ENCODE measurements at places on chromosomes 4 and X. TPM values are rescaled to one million over a fixed set of nuclear protein-coding genes. Genes with fewer than 3 reads are reported as not detected.

- no peak for DNase-seq
Measured at GRCh38 chrX:1205681-1206611, 6.5 kb downstream of the CRLF2 start.

GRCh38 chr4:62161446-62161845, 961.3 kb downstream of the ADGRL3 start:
- DNase-seq: no peak

DNA sequence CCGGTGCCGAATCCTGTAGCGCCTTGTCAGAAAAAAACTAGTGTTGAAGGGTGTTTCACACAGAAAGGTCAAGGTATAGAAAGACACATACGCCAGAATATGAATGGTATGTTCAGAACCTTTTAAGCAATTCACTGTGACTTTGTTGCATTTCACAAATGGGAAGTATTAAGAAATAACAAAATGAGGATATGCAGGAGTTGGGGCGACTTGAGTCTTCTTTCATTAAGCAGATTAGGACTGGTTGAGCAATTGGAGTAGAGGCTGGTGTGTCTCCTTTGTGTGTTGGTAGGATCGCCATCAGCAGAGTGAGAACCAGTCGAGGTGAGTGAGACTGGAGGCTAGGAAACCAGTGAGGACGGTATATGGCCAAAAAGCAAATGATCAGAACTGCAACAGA, 1454.5 kb upstream of the TENM3 start:
- no peak for DNase-seq

DNA sequence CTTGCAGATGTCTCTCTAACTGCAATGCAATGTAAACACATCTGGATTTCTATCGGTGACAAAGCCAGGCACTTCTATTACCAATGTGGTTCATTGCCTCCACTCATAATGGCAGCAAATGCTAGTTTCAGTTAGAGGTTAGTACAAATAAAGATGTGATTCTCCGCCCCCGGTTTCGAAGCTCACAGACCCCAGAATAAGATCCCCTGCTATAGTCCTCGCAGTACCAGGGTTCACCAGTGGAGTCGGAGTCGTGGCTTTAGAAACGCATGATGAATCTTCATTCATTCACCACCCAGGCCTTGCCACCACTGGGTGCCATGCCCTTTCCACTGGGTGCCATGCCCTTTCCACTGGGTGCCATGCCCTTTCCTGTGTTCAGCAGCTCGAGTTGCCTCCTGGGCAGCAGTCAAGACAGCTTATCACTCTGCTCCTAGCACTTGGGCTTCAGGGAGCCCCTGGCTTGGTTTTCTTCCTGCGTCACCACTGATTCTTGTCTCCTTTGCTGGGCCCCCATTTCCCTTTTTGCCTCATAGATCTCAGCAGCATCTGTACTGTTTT, 3.5 kb upstream of the NAA10 start:
- no peak for DNase-seq

- no peak for DNase-seq
Measured at GRCh38 chr4:148238811-148239493, 203.3 kb downstream of the NR3C2 start.

GRCh38 chr4:173531086-173531965, 1.3 kb upstream of the HAND2 start:
- DNase-seq: peak; percentile 70

GRCh38 chr4:126209147-126209546, 894.4 kb downstream of the FAT4 start:
- no peak for DNase-seq

DNA sequence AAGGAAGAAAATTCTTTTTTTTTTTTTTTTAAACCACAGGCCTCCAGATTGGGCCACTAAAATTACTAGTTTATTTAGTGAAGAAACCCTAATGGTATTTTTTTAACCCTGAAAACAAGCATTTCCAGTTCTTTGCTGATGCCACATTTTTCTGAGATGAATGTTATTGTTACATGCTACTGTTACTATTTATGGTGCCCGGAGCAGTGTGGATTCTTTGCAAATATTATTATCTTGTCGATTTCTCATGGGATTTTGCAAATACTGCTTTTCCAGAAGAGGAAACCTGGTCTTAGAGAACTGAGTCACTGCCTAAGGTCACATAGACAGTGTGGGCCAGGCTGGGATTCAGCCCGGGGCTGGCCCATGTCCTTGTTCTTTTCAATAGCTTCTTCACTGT, 8.7 kb upstream of the ALAS2 start:
- no peak for DNase-seq

DNA sequence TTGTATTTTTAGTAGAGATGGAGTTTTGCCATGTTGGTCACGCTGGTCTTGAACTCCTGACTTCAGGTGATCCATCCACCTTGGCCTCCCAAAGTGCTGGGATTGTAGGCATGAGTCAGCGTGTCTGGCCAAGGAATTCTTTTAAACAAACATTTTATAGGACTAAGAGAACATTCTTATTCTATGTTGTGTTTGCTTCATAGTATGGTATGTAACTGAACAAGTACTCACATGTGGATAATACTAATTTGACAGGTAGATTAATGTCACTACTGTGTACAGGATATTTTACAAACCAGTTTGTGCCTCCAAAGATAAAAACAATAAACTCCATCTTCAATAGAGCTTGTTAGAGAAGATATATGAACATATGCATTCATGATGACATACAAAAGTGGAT, 1353.4 kb downstream of the PCDH7 start:
- DNase-seq: no peak

GRCh38 chrX:124605511-124605910, 259.1 kb downstream of the SH2D1A start:
- no peak for DNase-seq

DNA sequence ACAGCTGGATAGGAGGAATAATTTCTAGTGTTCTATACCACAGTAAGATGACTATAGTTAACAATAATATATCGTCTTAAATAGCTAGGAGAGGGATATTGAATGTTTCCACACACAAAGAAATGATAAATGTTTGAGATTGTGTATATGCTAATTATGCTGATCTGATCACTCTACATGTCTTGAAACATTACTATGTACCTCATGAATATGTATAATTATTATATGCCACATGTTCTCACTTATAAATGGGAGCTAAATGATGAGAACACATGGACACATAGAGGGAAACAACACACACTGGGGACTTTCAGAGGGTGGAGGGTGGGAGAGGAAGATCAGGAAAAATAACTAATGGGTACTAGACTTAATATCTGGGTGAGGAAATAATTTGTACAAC, 53.2 kb upstream of the MAGEA4 start:
- DNase-seq: no peak

DNA sequence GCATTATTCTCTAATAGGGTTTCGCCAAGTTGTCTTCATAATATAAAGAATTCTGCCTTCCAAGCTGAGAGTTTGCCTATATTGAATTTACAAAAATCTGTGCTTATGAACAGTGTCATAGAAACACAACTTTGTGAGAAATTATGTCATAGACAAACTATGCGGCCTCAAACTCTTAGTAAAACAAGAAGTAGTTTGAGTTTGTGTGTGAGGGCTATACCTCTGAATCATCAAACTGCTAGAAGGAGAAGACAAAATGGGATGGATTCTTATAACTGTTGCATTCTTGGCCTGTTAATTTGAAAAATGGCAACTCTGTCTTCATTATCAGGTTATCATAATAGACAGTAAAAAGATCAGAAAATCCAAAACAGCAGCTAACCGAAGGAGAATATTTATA, 46.1 kb upstream of the NAP1L5 start:
- no peak for DNase-seq

DNA sequence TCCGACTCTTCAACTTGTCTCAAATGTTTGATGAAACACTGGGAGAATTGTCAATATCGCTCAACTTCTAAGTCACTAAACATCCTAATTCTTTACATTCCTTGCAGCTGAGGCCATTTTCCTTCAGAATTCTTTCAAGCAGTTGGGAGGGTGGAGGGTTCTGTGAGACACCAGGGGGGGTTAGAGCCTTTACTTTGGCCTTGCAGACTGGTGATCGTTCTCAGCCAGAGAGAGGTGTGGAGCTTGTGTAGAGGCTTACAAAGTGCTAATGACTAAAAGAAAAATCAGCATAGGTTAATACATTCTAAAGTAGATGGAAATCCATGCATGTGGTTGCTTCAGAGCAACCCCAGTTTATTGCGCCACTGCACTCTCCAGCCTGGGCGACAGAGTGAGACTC, 21.3 kb upstream of the SOX3 start:
- no peak for DNase-seq

GRCh38 chr4:140816806-140817510, 60.8 kb upstream of the TBC1D9 start:
- DNase-seq: no peak

The KIT gene
- 2.6 TPM for total RNA-seq

The NXF2B gene
- not detected for total RNA-seq

The NKRF gene
- 4.5 TPM for total RNA-seq

The XAGE2 gene
- total RNA-seq: not detected

The NPY1R gene
- total RNA-seq: 1.3 TPM

The STAP1 gene
- total RNA-seq: not detected

The HGFAC gene
- 0.32 TPM for total RNA-seq

The SOWAHD gene
- total RNA-seq: 0.36 TPM
